ENCODE measurements at places on chromosomes 3 and 15.

DNA sequence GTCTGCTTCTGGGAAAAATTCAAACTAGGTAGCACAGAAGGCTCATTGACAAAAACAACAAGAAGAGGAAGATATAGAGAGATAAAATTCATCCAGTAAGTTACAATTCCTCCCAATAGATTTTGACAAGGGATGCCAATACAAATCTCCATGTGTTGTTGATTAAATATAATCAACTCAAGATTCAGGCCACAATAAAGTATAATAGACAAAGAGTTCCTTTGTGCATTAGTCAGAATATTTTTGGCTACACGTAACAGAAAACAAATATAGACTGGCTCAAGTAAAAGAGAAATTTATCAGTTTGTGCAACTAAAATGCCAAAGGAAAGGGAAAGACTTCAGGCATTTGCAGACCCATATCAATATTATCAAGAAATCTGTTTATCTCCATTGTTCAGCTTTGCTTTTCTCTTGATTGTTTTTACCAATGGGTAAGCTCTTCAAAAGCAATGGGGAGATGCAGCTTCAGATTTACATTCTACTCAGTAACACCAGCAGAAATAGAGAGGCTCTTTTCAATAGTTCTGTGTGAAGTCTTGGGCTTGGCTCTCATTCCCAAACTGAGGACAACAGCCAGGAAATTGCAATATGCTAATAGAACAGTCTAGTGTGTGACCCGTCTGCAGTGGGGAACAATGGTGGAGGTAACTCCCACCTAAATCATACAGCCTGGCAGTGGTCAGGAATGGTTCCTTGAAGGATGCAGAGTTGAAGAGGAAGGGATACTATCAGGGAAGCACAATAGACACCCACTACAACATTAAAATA, 77.6 kb upstream of the PROK2 start:
- DNase-seq: no peak

DNA sequence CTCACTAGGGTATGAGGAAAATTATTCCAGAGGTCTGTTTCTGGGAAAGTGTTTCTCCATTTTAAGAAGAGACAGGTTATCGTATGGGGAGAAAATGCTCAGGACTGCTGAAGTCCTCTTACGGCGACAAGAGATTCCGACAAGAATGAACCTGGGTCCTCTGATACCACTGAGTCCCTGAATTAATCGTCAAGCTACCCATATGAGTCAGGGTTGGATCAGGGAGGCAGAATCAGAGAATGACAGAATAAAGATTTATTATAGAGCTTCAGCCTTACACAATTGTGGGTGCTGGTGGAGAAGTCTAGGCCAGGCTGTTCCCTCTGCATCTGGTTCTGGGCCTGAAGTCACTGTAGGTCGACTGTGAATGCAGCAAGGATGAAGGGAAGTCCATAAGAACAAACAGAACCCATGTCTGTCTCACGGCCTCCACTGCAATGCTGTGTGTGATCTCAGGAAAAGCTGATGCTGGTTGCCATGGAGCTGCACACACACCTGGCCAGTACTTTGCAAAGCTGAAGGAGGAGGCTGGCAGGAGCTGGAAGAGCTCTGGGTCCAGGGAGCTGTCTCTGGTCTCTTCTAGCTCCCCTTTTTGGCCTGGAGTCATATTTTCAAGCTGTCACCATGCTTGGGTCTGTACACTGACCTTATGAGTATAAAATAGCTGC, 83.9 kb downstream of the HHLA2 start:
- no peak for DNase-seq

GRCh38 chr3:159025733-159026132, 223.9 kb downstream of the MFSD1 start:
- DNase-seq: no peak

DNA sequence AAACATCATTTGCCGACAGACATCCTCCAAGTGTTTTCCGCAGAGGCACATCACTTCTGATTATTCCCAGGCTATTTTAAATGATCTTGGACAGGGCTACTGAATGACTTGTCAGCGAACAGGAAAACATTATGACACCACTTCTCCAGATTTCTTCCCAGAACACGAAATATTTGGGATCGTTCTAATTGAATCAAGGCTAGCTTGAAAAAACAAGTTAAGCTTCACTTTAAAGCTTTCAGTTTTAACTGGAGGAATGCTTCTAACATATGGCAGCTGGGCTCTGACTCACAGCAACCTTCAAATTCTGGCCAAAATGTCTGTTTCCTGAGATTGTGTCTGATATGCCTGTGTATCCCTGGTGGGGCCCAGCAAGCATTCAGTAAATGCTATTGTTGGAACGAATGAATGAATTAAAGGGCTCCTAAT, 127.0 kb upstream of the ICE2 start:
- DNase-seq: no peak

- no peak for DNase-seq
Observed at GRCh38 chr3:130795396-130795795, 48.8 kb upstream of the PIK3R4 start.

DNA sequence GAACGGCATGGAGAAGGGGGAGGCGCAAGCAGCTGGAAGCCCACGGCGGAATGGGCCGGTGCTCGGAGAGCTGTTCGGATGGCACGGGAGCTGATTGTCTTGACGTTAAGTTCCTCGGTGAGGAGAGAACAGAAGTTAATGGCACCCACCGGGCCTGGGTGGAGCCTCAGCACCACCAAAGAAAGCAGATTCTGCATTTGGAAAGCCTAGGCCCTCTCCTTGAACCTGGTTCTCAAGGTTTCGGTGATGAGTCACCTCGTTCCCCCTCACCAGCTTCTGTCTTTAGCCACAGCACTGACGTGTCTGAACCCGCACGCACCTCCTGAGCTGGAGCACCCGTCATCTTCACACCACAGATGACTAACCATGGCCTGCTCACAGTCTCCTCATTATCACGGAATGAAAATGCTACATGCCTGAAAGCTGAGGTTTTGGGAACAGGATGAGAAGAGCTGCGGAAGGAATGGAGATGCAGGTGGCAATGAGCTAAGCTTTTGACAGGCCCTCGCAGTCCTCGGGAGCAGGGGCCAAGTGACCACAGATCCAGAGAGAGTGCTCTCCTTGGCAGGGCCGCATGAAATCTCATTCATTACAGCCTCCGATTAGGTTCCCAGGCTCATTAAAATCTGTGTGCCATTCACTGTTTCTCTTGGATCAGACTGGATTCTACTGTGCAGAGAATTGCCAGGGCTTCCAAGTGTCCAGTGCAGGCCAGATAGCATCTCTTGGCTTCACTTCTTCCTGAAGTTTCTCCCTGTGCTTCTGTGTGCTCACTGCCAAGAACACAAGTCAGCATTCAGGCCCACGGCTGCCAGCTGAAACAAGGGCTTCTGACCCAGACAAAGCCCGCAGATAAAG, 96.3 kb upstream of the DLG1 start:
- DNase-seq: peak; percentile 92

- no peak for DNase-seq
Observed at GRCh38 chr3:38840987-38841386, 25.0 kb upstream of the SCN10A start.

DNA sequence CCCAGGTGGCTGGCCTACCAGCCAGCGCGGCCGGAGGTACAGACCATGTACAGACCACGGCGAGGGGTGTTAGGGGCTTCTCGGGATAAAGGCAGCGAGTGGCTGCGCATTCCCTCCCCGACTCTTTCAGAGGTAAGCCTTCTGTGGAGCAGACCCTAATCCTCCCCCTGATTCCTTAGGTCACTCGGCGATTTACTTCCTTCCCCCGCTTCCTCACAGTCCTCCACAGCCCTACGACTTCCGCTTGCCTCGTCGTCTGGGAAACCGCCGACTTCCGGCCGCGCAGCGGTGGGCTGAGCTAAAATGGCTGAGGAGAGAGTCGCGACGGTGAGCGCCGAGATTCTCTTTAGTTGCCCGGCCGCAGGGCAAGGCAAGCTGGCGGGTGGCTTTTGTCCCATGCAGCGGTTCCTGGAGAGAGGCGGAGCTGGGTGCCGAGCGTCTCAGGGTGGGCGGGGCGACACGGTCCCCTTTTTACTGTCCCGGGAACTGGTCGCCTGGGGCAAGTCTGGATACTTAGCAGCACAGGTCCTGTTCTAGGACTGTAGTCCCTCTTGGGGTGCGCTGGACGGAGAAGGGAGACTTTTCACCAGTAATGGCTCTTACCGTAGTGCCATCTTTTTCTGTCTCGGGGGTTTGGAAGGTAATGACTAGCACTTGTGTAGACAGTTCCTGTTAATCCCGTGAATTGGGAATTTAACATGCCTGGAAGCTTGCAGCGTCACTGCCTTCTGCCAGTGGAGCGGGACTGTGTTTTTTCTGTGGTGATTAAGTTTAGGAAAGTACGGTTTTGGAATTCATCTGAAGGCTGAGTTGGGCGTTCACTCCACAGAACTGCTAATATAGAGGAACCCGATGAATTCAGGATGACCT, at the start of the genes BBS4 and HIGD2B:
TSS of gene BBS4 (plus strand) at position 283 of the 870 bp plus-strand sequence. CDS start at position 304, 21 bp downstream.
TSS of gene HIGD2B (minus strand) at position 258 of the 870 bp plus-strand sequence. CDS start 9,808 bp downstream, outside the sequence.
- DNase-seq: peak; percentile 78

DNA sequence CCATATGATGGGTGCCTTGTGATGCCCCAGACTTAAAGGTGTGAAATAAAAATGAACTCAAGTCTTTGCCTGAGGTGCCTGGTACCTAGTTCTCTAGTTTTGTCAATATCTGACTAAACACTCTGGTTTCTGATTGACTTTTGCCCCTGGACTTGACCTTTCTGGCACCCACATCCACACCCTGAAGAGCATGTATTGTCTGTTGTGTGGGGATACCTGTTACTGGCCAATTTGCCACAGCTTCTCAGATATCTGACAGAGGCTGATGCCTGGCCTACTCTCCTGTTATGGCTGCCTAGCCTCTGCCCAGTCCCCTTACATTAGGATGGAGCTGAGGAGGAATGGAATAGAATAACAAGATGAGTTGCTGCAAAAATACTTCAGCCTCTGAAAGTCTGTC, 3.6 kb downstream of the ZBTB38 start:
- DNase-seq: no peak

- no peak for DNase-seq
Observed at GRCh38 chr3:139548801-139549200, 9.3 kb upstream of the RBP1 start.

DNA sequence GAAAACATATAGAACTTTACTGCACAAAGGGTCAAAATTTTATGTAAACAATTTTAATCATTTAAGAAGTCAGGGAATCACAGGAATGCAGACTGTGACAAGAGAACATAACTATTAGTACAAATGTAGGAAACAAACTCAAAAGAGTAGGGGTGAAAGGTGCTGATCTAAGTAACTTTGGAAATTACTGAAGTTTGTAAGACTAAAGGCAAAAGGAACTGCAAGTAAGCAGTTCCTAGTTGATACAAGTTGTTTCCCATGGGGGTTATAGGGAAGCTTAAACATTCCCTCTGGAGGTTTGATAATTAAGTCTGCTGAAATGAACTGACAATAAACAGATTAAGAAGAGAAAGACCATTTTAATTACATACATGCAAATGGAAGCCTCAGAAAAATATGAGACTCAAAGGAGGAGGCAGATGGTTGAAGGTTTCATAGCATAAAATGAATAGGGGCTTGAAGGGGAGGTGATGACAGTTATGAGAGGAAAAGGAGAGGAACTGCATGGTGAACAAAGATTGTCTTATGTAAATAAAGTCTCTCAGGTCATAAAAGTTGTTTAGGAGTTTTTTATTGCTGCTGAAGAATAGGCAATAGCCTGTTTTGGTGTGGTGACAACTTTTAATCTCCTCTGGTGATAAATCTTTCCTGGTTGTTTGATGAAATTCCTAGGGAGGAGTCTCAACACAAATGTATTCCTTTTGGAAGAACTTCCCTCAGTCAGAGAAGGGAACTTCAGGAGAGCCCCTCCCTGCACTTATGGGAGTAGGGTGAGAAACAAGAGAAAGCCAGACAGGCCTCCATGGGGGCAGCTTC, 17.1 kb downstream of the SETMAR start:
- no peak for DNase-seq

GRCh38 chr15:70318594-70319465, 221.1 kb upstream of the TLE3 start:
- no peak for DNase-seq

DNA sequence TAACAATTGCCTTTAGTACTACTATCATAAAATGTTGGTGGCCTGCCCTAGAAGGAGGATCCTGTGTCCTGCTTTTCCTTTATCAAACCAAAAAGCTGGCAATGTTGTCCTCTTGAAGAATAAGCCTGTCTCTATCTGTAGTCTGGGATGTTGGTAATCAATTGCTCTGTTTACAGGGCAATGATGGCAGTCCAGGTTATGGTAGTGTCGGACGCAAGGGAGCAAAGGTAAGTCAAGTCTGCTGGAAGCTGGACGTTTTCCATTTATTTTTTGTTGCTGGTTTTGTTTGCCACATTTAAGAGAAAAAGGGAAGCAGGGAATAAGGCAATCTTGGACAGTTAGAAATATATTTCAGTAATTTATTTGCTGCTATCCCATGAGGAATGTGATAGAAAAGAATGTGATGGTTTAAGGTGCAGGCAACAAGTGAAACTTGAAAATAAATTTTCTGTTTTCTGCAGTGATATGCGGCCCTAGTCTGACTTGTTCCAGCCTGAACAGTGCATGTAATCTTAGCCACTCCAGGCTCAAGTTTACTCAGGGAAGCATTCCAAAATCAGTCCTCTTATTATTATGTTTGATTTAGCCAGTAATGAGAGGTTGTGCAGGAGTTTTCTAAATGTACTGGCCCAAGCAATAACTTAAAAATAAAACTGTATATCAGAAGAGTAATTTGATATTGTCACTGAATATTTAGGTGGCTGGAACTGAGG, 110.3 kb downstream of the COL6A6 start:
- DNase-seq: no peak

- DNase-seq: peak; percentile 1
Observed at GRCh38 chr3:74883690-74884089, 269.2 kb upstream of the CNTN3 start.

DNA sequence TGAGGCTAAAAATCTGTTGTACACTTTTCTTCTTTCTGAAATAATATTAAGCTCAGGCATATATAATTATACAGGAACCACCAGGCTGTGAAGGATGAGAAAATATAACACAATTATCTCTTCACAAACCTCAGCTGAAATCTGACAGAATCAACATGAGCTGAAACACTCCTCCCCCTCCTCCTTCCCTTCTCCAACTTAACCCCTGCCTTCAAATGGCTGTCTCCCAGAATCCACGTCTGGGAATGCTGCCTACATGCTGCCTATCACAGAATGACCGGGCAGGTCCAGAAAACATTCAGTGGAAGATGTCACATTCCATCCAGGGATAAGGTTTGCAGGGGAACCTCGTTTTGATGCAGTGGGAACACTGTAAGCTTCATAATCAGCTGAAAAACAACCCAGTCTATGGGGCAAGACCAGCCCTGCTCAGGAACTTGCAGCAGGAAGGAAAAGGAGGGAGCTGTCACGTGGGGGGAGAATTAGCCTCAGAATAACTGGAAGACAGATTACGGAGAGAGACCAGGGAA, 44.0 kb upstream of the SEMA6D start:
- DNase-seq: no peak

GRCh38 chr3:12644331-12644937, 19.5 kb downstream of the RAF1 start:
- DNase-seq: no peak

GRCh38 chr3:134061401-134061800, 31.7 kb upstream of the SLCO2A1 start:
- DNase-seq: no peak
